Naive B cell (primary cell): ENCODE measurements at places on chromosomes 11 and 22.
A peak's percentile ranks its signal among the peaks of the same experiment; 100 is the strongest.

GRCh38 chr11:67354075-67355022 lies 1.0 kb upstream of the POLD4 start:
- no peak for DNase-seq

- no peak for DNase-seq
These were observed 116.0 kb downstream of the MN1 start for GRCh38 chr22:27685515-27685914.

GRCh38 chr11:127966821-127967220 lies 620.5 kb downstream of the ETS1 start:
- no peak for DNase-seq

DNA sequence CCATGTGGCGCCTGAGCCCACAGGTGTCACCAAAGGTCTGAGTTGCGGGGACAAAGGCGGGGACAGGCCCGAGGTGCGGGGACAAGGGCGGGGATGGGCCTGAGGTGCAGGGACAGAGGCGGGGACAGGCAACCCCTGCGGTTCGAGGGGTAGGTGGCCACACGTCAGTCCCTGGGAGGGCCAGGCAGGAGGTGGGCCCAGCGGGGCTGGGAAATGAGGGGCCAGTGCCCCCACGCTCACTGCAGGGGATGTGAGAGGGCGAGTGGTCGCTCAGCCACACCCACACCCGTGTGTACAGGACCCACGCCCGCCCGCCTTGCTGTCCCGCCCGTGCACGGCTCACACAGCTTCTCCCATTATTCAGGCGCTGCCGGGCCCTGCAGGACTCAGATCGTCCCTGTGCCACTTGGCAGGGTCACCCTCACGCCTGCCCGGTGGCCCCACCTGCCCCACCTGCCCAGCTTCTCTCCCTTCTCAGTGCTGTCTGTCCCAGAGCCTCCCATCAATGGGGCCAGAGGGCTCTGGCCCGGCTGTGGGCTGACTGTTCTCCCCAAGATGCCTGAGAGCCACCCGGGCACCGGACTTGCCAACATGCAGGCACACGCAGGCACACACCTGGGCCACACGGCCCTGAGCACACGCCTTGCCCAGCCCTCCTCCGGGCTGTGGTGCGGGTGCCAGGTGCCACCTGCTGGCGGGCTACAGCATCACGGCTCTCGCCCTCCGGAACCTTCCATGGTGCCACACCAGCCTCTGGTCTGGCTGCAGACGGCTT lies 14.2 kb upstream of the MUC6 start:
- peak; percentile 58 for DNase-seq

DNA sequence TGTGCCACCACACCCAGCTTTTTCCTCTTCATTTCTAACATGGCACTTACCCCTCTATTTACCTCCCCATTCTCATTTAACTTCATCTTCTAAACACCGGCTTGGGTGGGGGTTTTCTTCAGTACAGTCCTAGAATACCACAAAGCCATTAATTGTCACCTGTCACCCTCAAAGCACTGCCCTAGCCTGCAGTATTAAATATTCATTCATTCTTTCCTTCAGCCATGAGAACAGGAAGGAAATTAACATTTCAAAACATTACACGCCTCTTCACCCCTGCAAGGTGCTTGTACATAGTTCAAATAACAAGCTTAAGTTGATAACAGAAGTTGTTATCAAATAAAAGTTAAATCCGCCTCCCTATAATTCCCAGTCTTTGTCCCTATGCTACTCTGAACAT lies 10.7 kb upstream of the VPS37C start:
- peak; percentile 14 for DNase-seq

DNA sequence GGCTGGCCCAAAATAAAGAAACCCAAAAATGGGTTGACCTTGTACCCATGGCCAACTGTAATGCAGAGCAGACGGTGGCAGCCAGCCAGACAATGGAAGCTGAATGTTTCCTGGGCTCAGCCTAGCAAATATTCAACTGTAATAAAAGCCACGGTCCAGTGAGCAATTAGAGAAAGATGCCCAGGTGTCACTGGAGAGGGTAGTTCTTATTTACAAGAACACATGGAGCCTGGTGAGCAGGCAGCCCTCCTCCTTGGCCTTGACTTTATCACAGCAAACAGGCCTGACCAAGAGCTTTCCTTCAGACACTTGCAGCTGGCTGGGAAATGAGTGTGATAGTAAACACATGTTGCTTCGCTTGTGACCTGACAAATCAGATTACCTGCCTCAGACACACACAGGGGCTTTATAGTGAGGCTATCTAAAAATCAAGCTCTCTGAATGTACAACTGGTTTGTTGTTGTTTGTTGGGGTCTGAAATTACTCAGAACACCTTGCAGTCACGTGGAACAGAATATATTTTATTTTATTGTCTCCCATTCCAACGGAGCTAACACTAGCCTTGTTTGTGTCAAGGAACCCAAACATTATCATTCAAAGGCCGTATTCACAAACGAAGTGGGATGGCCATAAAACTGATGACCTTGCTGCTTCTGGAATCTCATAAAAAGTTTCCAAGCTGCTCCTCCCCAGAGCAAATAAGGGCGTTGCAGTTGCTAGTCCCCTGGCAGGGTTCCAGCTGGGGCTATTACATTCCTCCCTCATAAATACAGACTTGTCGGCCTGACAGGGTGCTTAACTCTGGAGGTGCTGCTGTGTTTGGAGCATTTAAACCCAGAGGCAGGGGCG lies 161.1 kb downstream of the BBOX1 start:
- DNase-seq, result no peak
